Activated CD4-positive, alpha-beta T cell treated with anti-CD3 and anti-CD28 coated beads, Interleukin-2, amount 50 U/mL, for 1 hour (primary cell): ENCODE measurements at places on chromosomes 1 and 21.

- no peak for DNase-seq
Measured at GRCh38 chr1:53454019-53454418, 5.2 kb upstream of the DMRTB1 start.

GRCh38 chr1:68223687-68224086 is 8.6 kb downstream of the WLS start:
- DNase-seq: no peak

GRCh38 chr1:92543131-92544055 is 56.7 kb upstream of the GFI1 start:
- DNase-seq: no peak

DNA sequence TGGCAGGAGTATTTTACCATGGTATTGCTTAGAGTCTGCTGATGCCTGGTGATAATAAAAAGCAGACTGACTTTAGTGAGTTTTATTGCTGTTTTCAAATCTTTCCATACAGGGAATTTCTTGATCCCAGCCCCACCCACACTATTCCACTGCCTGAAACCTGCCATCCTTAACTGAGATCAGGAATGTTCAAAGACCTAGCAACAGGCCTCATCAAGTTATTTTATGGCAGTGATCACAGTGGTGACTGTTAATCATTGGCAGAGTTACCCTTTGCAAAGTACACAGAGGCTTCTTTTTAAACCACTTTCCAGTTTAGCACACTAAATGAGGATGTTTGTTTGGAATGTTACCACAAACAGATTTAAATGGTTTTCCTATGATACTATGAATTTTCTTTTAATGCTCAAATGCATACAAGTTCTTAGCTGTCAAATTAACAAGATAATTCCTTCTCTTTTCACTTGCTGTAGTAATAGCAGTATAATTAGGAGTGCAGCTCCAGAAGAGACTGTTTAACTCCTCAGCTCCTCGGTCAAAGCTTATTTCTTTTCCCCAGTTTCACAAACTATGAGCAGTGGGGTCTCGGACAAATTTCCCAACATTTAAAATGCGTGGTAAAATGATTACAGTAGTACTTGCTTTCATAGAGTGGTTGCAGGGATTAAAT is 69.9 kb upstream of the USP25 start:
- DNase-seq: no peak

DNA sequence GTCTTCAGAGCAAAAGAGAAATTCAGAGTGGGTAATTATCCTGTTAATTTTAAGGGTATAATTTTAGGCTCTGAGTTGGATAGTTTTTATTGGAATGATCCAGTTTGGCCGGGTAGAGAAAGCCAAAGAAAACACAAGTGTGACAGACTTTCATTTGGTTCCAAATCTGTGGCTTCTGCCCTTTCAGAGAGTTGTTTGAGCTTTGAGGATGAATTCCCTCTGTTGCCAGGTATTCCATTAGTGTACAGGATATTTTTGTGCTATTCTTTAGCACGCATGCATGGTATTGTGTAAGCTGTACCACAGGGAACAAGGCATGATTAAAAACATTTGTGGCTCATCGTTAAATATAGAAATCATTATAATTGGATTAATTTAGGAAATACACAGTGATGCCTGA is 384.4 kb downstream of the ADGRL2 start:
- DNase-seq: no peak

- no peak for DNase-seq
Measured at GRCh38 chr1:936348-937264, 12.9 kb downstream of the SAMD11 start.

GRCh38 chr1:181249186-181249585 is 160.7 kb downstream of the IER5 start:
- DNase-seq: no peak

DNA sequence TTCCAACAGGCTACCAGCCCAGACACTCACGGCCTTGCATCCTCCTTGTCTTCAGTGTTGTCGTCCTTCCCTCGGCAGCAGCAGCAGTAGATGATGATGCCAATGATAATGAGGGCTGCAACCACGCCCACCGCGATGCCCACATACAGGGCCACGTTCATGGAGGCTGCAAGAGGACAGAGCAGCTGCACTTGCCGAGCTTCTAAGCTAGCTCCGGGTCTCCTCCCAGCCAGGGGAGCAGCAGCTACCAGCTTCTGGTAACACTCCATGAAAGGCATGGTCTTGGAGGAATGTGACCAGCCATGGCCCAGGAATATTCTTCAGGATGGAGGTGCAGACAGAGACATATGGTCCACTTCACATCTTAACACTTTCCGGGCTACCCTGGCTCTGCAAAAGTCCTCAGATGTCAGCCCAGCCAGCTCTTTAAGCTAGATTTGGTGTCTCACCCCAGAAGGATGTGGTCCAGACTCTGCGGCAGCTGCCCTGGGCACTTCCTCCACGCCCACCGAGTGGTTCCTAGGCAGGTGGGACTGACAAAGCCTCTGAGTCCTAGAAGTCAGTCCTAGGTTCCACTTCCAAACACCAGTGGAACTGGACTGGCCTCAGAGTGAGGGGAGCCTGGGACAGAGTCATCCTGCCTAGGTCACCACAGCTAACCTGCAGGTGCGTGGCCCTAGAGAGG is 35.1 kb downstream of the GPA33 start:
- no peak for DNase-seq

DNA sequence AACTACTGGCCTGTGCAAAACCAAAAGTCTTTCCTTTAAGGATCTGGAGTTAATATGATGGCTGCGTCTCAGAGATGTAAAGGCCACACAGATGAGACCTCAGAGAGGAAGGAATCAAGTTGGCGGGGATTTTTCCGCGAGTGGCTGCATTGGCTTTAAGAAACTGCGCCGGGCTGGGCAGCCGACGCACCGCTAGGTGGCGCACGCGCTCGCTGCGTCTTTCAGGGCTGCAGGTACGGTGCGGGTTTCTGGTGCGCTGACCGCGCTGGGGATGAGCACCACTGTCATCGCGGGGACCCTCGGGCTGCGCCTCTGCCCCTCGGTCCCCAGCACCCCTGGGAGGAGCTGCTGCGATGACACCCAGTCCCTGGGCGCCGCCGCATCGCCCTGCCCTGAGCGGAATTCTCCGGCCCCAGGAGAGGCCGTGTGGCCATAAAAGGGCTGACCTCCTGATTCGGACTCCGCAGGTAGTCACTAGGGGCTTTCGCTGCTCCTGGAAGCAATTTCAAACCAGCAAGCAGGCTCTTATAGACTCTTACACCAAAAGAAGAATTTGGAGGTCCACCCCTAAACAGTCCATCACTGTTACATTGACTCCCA is 241.0 kb downstream of the KCNJ6 start:
- peak; percentile 52 for DNase-seq

DNA sequence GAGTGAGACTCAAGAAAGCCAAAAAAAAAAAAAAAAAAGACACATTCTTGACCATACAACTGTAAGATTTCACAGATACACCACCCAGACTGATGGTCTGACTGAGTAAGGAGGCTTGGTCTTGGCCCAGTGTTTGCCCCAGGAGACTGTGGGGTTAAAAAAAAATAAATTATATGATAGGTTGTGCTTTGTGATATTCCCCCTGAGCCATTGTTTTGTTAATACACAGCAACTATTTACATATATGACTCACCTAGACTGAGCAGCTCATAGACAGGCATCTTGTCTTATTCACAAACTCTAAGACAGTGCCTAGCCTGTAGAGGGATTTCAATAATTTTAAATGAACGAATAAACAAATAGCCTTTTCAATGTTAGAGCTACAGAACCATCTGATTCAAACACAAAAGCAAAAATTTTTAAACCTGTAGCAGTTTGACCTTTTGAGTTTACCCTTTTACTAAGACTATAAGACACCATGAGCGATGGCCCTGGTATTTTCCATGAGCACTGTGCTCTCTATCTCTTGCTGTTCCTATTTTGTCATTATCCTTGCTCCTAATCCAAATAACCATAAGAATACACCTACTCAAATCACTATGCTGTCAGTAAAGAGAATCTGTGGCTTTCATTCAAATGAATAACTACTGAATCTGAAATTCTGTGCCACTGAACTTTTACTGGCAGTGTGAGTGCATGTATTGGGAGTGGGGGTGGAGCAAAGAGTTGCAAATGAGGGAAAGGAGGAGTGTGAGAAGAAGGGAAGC is 199.4 kb upstream of the PTBP2 start:
- DNase-seq: no peak

DNA sequence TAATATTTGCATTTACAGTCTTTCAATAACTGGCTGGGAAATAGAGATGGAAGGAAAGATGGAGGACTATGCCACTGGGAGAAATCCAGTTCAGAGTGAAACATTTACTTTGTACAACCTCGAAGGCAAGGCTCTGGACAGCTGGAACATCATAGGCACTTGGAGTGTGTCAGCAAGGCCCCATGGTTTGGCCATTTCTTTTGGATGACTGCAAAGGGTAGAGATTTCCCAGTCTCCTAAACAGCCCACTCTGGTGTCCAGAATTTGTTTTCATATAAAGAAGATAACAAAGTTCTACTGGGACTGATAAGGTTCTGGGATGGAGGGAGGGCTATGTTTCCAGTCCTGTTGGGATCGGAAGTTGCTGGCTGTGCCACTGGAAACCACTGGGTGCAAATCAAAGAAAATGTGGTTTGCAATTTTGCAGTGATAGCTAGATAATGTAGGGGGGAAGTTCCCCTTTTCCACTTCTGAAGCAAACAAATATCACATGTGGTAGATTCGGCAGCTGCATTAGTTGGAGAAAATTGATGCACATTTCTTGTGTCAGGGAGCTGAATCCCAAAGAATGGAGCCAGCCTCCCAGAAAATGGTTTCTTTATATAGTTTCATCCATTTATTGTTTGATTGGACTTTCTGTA is 16.2 kb downstream of the KCND3 start:
- DNase-seq: no peak

GRCh38 chr1:8718850-8719361 is 98.5 kb downstream of the RERE start:
- no peak for DNase-seq

- DNase-seq: no peak
Measured at GRCh38 chr1:223308136-223308535, 55.8 kb downstream of the SUSD4 start.

GRCh38 chr1:68319907-68320306 is 87.6 kb upstream of the WLS start:
- no peak for DNase-seq

DNA sequence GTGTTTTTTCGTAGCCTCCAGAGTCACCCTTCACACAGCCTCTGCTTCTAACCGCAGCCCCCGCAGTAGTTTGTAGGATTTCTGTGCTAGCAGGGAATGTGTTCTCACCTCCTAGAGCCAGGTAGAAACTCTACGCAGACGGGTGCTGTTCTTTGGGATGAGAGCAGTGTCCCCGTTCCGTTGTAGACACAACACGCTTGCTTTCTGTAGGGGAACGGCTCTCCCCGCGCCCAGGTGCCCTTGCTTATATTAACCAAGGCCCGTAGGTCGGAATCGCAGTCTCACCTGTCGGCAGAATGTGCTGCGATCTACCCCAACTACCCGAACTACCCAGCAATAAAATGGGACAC is 111.8 kb upstream of the NBPF11 start:
- DNase-seq: peak; percentile 25

- no peak for DNase-seq
Measured at GRCh38 chr1:200211157-200211556, 183.6 kb downstream of the NR5A2 start.

GRCh38 chr21:26849428-26850115 is 4.4 kb upstream of the ADAMTS1 start:
- DNase-seq: no peak

GRCh38 chr1:51642739-51643142 is 25.8 kb downstream of the OSBPL9 start:
- DNase-seq: no peak

DNA sequence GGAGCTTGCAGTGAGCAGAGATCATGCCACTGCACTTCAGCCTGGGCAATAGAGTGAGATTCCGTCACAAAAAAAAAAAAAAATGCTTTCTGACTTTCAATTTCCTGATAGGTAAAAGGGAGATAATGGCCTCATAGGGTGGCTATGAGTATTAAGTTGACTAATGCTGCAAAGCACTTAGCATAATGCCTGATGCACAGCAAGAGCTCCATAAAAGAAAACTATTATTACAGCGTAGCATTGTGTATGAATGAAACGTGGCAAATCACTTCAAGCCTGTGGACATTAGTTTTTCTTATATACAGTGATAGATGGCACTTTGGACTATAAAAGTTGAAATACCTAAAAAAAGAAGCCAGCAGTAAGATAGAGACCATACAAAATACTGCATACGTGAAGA is 16.8 kb downstream of the FNDC7 start:
- no peak for DNase-seq

DNA sequence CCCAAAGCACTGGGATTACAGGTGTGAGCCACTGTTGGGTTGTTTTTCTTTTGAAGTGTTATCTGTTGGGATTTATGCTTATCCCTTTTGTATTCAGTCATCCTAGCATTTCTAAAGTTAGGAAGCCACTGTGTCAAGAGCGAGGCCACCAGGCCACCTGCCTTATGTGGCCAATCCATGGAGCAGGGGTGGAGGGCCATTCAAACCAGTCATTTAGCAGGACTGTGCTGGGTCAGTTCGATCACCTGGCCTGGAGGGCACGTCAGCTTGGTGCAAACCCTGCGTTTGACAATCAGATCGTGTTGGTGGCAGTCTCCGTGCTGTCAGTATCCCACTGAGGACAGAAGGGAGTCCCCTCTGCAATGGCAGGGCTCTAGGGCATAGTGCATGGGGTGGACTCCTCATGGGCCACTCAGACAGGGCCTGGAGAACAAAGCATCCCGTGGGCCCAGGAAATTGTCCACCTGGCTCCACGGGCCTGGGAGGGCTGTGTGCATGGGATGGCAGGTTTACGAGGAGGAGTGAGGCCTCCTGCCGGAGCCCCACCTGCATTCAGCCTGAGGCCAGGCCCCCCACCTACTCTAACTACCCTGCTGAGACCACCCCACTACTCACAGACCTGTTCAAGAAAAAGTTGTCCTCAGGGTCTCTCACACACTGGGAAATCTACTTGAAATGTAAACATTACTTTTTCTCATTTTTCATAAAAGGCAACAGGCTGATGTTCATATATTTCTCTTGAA is 242.3 kb downstream of the SDCCAG8 start:
- no peak for DNase-seq
